ENCODE measurements at places on chromosomes 4 and X. TPM values are rescaled to one million over a fixed set of nuclear protein-coding genes. Genes with fewer than 3 reads are reported as not detected.

Gene IL13RA1
- 14.7 TPM for total RNA-seq

Gene MAGIX
- total RNA-seq = 0.12 TPM

- DNase-seq = no peak
Observed at GRCh38 chr4:151931563-151931962, 170.8 kb upstream of the GATB start.

GRCh38 chr4:46503739-46504138, 113.8 kb upstream of the GABRA2 start:
- no peak for DNase-seq

GRCh38 chrX:47224896-47225290, 6.4 kb downstream of the CDK16 start:
- no peak for DNase-seq

Data from Daoy (cell line).